Stimulated activated CD8-positive, alpha-beta memory T cell treated with anti-CD3 and anti-CD28 coated beads, Interleukin-4, amount 100 ng/mL, for 1 hour (primary cell): ENCODE measurements at places on chromosomes 3 and 15.

DNA sequence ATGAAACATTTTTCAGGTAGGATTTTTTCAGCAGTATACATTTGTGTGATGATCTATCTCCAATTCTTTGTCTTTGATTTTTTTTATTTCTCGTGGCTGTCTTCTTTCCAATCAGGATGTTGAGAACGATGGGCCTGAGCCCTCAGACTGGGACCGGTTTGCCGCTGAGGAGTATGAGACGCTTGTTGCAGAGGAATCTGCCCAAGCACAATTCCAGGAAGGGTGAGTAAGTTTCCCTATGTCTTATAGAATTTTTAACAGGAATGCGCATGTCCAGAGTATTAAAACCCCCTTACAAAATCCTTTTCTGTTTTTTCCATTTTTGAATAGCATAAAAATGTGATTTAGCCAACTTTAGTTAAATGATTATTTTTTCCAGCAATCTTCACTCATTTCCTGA, 90.0 kb downstream of the MSL2 start:
- DNase-seq = no peak

GRCh38 chr3:197858133-197858532, 67.1 kb downstream of the LRCH3 start:
- no peak for DNase-seq

GRCh38 chr3:168475704-168476103, 380.0 kb upstream of the GOLIM4 start:
- DNase-seq = no peak

GRCh38 chr15:100042558-100042957, 299.2 kb downstream of the ADAMTS17 start:
- no peak for DNase-seq

GRCh38 chr15:48928877-48929538, 34.7 kb downstream of the SHC4 start:
- no peak for DNase-seq

DNA sequence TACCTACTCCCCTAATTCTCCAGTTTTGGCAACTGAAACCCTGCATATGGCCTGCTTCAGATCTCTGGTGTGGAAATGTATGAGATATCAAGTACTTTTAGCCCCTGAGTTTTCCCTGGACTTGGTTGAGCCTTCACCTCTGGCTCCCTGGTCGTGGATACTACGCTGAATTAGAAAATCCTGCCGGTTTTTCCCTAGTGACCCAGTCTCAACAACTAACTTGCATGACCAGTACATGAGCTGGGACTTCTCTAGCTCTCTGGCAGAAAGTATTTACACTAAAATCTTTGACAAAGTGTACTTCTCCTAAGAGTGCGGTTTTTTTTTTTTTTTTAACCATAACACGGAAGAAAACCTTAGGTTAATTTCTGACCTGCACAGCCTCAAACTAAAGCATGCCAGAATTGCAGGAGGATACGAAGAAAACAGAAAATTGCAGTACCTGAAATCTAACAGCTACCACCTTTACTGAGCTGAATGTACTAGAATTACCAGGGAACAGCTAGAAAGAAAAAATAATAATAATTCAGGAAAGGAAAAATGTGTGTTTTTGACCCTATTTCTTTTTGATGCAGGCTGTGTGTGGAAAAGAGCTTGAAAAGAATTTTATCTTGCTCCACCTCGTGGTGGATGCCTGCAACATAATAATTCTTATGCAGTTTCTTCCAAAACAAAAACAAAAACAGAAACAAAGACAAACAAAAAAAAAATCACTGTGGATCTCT, 165.6 kb downstream of the GMNC start:
- no peak for DNase-seq

DNA sequence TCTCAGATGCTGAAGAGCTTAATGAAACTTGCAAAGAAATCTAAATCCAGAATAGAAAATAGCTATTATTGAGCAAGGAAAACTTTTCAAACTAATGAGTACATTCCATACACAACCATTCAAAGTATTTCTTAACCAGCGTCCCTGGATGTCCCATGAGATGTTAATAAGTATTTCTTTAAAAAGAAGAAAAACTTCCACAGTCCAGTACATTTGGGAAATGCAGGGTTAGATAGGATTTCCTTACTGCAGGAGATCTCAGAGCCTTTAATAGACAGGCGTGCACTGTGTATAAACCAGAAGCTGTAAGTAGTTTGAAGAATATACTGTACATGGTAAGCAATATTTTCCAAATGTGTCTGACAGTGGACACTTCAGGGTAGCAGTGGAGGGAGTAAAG, 29.6 kb upstream of the BHLHE40 start:
- no peak for DNase-seq

DNA sequence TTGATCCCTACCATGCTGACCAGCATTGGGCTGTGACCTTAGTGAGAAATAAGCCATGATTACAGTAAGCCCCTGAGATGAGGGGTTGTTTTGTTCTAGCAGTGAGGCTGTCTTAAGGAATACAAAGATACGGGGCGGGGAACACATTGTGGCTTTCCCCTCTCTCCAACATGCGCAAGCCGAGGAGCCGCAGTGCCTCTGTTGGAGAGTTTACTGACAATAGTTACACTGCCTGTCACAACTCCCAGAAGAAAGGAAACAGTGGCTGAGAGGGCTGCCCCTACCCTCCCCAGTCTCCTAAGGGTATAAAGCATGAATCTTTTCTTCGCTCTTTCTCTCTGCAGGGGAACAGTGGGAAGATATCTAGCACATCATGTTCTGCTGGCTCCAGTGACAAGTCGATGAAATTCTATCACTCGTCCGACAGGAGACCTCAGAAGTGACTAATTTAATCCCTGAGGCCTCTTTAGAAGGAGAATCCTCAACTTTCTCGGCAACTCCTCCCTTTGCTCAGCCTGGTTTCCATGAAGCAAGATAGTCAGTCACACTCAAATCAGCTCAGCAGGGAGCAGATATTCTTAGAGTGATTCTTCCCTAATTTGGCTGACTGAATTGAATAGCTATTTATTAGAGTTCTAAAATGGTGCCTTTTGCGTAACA, 409.0 kb upstream of the PROK2 start:
- DNase-seq = no peak

GRCh38 chr3:118526758-118527513, 507.7 kb downstream of the IGSF11 start:
- no peak for DNase-seq

DNA sequence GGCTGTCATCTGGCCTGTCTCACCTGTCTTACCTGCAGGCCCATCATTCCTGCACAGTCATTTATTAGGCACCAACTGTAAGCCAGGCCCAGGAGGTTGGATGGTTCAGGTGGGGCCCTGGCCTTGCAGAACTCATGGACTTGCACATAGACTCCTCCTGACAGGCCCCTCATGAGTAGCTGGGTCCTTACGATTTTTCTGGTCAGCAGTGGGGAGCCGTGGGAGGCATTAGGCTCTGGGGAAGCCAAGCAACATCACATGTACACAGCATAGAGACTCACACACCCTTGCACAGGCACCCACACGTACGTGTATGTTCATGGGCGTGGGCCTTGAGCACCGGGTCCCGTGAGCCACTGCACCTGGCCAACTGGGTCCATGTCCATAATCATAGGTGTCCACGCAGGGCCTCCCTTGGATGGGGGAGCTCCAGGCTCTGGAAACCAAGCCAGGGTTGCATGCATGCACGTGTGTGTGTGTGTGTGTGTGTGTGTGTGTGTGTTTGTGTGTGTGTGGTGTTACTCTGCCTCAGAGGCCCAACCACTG, 20.3 kb downstream of the CISH start:
- DNase-seq = no peak

DNA sequence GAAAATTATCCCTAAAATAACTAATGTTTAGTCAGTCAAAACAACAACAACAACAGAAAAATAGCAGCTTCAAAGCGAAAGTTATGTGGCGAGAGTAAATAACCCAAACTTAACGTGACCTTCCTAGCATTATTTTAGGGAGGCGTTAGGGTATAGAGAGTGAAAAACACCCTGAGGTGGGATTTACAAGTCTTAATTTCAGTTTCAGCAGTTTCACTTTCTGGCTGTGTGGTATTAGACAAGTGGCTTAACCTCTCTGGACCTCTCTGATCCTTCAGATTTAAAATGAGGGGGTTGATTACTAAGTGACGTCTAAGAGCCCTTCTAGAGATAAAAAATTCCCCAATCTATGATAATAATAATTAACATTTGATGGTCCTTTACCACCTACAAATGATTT, 291.2 kb downstream of the ZBTB20 start:
- no peak for DNase-seq

DNA sequence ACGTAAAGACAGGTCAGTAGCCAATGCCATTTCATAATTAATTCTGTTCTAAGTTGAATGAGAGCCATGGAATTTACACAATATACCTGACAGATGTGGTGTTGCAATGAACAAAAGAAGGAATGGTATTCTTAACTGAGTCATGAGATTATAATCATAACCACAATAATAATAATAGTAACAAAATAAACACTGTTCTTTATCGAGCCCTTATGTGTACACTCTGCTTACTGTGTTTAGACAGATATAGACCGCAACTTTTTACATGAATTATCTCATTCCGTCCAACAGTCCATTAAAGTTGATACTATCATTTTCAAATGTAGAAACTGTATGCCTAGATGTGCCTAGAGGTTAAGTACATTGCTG, 28.2 kb upstream of the SCAANT1 start:
- DNase-seq = no peak

DNA sequence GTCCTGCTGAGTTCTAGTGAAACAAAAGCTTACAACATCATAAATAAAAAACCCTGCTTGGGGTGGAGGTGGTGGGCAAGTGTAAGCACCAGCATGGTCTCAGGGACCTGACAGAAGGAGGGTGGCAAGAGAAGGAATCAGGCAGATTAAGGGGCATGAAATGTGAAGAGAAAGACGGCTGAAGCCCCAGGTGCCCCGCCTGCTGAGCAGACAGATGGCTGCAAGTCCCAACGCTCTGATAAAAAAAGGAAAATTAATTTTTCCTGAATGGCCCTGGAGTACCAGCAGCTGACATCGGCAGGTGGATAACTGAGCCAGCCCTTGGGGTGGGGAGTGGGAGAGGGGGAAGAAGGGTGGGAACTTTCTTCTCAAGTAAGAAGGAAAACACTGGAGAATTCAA, 137.9 kb downstream of the XXYLT1 start:
- DNase-seq = no peak

DNA sequence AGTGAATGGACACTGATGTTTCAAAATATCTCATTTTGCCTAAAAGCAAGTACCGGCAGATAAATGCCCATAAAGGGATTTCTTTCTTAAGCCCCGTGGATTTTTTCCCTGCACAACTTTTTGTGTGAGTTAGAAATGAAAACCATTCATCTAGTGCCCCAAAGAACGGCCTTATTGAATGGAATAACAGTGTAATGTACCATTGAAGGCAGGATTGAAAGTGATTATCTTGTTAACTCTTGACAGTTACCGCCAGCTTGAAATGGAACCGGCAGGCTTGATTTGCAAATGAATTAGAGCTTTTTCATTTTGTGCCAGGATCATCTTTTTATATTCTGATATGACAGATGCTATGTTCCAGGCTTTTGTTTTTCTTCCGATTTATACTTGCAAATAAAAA, 162.2 kb downstream of the RSRC1 start:
- DNase-seq = no peak

GRCh38 chr3:16770021-16770420, 114.7 kb upstream of the PLCL2 start:
- no peak for DNase-seq

DNA sequence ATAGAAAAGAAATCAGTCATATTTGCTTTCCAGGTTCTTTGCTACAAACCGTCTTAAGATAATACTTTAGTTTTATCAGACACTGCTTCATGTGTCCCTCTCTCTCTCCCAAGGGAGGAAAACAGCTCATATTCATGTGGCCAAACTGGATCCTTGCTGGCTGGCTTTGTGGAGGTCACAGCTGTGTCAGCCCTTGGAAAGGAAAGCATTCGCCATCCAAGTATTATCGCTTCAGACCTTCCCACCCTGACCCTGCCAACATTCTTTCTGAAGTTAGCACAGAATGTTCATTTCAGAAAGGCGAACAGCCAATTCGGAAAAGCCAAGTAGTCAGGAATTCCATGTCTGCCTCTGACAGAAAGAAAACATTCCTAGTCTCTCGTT, 213.6 kb downstream of the FEZF2 start:
- DNase-seq = no peak

- DNase-seq = no peak
Measured at GRCh38 chr15:35061825-35062737, 23.0 kb downstream of the NANOGP8 start.

GRCh38 chr15:90873998-90874605, 5.7 kb downstream of the FURIN start:
- DNase-seq = no peak

- no peak for DNase-seq
Measured at GRCh38 chr15:39730552-39730951, 52.1 kb downstream of the FSIP1 start.

DNA sequence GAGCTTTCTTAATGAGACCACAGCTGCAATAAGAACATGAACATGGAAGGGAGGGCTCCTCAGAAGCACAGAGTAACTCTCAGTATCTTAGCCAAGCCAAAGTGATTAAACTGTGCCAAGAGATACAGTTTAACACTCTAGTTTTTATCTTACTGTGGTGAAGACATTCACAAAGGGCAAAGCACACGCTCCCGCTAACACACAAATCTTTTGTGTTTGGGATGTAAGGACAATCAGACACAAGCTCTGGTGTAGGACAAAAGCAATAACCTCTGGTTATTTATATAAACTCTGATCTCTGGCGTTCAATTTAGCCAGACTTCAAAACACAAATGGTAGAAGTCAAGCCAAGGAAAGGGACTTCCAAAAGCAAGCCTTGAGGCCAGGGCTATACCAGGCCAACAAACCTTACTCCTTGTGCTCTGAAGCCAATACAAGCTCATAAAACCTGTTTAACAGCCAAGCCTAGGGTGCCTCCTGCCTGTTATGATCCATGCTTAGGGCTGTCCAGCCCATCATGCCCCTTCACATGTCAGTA, 27.8 kb downstream of the DPH3 start:
- no peak for DNase-seq

DNA sequence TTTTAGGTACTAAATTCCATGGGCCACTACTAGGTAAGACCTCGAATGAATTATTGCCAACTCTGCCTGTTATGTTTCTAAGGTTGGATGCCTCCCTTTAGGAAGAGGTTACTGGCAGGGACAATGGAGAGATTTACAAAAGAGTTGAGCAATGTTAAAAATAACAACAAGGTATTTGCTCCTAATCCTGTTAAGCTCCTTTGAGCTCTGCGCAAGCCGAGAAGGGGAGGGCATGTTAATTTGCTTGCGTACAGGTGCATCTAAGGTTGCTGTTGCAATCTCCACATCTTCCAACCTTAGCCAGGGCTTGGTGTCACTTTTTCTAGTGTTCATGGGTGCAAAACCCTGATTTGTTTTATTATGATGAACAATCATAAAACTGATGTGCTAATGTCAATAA, 161.5 kb upstream of the TPM1 start:
- DNase-seq = no peak
